ENCODE measurements at places on chromosomes 13 and 19.

DNA sequence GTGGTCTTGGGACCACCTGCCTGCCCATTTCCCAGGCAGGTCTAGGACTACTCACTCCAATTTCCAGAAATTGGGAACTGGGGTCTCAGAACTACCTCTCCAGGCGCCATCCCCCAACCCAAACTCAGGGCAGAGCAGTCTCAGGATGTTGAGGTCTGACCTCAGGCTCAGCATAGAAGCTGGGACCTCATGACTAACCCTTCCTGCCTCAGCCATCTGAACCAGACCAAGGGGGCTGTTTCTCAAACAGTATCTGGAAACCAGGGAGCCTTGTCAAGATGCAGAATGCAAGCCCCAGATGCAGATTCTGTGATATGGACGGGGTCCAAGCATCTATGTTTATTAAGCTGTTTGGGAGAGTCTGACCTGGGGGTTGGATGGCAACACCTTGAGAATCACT lies 1.3 kb downstream of the FBXW9 start:
- DNase-seq = peak; percentile 28

DNA sequence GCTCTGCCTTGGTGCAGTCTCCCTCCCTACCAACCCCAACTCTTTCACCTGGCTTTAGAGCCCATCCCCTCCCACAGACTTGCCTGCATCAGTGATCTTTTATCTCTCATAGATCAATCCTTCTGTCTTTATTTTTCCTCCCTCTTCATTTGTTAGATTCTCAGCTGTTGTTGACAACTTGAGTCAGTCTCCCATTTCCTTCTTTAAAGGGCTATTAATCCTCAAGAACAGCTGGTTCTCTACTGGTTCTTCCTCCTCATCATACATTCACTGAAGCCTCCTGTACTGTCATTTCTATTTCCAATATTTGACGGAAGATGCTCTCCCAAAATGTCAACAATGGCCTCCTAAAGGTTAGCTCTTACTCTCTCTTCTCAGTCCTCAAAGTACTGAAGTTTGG lies 408.2 kb downstream of the TBC1D4 start:
- DNase-seq = no peak

DNA sequence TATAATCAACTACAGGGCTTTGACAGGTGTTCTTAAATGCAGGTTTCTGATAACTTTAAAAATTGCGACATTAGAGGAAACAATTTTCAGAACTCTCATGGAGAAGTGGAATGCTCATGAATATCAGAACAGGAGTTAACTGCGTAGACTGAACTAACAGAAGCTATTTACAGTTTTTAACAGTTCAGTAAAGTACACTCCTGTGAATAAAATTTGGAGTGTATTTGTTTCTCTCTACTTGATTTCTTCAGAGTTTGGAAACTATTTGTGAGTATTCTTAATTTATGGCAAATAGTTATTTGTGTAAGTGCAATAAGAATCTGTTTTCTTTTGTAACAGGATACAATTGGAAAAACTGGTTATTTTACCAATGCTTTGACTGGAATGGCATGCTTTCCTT lies 114.4 kb downstream of the TNFRSF19 start:
- DNase-seq = no peak

DNA sequence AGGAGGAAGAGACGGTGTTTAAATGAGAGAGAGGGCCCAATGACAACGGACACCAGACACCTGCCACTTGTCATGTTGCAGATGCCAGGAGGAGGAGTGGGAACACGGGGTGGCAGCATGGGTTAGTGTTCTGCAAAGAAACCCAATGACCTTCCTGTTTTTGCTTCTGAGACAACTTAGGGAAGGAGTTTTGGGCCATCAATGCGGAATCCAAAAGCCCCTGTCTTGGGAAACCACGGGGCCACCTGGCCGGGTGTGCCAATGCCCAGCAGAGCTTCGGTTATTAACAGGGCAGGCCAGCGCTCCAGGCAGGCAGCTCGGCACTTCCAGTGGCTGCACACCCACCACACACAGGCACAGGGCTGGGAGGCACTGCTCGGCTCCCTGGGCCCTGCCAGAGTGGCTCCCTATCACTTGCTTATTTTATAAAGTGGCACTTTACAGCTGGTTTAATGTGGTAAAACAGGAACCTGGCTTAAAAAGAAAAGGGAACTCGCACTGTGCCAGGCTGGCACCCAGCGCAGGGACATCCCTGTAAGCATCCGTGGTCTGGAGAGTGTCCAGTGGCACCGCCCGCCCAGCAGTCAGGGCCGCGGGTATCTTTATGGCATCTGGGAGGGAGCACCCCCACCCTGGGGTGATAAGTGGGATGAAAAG lies 19.1 kb downstream of the ELL start:
- DNase-seq = no peak

DNA sequence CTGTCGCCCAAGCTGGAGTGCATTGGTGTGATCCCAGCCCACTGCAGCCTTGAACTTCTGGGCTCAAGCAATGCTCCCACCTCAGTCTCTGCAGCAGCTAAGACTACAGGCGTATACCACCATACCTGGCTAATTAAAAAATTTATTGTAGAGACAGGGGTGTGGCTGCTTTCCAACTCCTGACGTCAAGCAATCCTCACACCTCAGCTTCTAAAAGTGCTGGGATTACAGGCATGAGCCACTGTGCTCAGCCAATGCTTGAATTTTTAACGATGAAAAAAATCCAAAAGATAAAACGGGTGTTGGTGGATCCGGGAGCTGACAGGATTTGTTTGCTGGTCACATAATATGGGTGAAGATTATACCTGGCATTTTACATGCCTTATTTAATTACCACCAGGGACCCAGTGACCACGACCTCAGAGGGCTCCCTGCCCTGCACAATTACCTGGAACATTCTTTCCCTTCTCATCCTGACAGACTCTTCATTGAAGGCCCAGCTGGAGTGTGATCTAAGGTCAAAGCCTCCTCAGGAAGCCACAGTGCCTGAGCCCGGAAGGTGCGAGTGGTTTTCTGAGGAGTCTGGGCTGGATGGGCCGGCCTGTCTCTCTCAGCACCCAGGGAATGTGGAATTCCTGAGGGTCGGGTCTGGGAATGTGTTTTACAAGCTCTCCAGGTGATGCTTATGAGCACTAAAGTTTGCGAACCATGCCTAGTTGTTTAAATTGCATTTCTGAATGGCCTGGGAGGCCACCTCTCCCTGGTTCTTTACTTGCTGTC lies 193.3 kb downstream of the USP12 start:
- DNase-seq = no peak

DNA sequence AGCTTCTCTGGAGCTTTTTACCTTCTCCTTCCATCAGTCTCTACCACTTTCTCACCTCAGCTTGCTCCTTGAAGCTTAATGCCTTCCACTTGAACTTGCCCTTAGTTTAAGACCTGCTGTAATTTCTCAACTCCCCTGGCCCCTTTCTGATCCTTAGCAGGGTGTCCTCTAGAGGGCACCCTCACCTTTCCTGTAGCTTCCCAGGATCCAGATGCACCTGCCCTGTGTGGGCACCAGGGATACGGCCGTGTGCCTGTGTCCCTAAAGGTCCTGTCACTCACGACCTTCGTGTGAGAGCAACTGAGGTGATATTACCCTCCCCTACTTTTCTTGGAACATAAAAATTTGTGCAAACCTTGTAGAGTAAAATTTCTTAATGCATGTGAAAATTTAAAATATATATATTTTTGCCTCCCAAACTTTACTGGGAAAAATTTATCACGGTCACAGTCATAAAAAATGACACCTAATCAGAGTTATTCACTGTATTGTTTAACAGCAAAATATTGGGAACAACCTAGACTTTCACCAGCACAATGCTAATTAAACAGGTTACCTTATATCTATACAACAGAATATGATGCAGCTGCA lies 46.4 kb downstream of the PSG3 start:
- DNase-seq = no peak

DNA sequence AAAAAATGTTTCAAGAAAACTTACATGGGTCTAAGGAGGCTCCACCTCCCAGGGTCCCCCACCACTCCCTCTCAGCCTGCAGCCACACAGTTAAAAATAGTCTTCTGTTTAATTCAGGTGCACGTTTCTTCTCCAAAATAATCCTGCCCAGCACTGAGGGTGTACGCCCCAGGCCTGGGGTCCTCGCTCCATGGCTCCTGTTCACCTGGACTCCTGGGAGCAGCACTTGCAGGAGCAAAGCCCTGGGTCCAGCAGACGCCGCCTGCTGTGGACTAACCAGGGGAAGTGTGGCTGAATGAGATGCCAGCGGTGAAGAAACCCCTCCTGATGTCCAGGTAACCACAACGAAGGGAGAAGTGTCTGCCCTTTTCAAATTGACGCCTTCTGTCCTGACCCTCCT lies 41.3 kb upstream of the CD33 start:
- no peak for DNase-seq

DNA sequence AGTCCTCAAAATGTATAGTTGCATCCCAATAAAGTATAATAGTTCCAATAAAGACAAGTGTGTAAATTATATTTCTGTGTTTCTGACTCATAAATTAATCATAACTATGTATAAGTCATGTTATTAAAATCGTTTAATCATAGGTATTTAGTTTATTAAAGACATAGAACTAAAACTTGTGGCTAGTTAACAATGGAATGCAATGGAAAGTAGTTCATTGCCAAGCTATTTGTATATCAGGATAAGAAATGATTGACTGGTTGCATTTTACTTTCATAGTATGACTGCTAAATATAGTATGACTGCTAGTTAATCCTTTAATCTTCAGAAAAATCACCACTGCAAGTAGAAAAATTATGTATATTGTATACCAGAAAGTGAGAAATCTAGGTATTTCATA lies 16.9 kb downstream of the COG3 start:
- no peak for DNase-seq

DNA sequence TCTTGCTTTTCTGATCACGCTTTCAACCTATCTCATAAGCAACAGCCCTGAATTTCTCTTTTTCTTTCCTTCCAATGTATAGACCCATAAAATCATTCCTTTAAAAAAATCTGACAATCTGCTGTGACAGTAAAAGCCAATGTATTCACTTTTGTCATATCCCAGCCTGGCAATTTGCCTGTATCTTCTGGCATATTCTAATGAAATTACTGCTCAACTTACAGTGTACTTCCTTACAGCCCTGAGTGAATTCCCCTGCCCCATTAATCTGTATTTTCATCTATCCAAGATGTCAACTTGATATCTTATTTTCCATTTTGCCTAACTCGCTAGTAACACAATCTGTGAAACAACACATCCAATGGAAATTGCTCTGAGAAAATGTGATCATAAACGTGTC lies 18.0 kb upstream of the SERP2 start:
- DNase-seq = no peak

GRCh38 chr19:50512999-50513745 lies 541 bp downstream of the ASPDH start:
- DNase-seq = no peak

DNA sequence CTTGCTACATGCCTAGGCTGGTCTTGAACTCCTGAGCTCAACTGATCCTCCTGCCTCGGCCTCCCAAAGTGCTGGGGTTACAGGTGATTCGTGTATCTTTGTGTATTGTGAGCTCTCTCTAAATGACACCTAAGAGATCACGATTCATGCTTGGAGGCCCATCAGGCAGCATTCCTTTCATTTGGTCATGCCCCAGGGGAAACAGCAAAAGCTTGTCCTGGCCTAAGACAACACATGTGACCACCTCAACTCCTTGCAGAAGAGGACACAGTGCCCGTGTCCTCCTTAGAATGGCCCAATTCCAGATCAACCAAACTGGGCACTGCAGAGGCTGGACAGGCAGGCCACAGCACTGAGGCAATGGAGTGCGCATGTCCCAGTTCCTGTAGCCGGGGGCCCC lies 32.5 kb downstream of the ZC3H4 start:
- no peak for DNase-seq

DNA sequence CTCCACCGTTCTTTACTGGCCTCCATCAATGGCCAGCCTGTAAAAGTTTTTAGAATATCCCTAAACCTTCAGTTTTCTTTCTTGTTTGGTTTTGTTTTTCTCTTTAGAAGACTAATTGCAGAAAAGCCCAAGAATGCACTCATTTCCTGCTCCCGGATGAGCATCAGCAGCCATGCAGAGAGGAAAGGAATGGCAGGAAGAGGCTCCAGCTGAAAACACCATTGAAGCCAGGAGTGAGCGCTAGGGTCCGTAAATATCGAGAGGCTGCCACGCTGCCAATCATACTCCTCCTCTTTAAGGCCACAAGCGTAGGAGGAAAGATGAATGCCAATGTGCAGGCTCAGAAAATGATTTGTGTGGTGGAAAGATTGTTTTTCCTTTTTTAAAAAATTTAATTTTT lies 57.4 kb upstream of the UBE2L5 start:
- DNase-seq = no peak

DNA sequence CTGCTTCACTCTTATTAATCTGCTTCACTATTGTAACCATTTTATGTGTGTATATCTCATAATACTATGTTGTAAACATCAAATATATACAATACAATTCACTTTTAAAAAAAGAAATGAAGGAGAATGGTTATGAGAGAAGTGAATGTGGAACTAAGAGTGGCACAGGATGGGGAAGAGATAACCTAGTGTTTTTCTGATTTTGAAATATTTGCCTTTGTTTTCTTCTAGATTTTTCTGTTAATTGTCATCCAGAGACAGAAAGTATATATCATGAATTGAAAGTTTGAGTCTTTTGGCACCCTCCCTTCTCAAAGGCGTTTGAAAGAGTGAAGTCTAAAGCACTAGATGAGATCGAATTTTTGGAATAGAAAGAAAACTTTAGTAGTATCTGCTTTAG lies 2.8 kb downstream of the DNAJC3 start:
- DNase-seq = no peak

- DNase-seq = no peak
Measured at GRCh38 chr13:46640843-46641242, 87.9 kb downstream of the LRCH1 start.

- DNase-seq = no peak
Measured at GRCh38 chr13:75839406-75839805, 203.3 kb downstream of the LMO7 start.

- DNase-seq = no peak
Measured at GRCh38 chr13:48004201-48004600, 3.1 kb upstream of the SUCLA2 start.

DNA sequence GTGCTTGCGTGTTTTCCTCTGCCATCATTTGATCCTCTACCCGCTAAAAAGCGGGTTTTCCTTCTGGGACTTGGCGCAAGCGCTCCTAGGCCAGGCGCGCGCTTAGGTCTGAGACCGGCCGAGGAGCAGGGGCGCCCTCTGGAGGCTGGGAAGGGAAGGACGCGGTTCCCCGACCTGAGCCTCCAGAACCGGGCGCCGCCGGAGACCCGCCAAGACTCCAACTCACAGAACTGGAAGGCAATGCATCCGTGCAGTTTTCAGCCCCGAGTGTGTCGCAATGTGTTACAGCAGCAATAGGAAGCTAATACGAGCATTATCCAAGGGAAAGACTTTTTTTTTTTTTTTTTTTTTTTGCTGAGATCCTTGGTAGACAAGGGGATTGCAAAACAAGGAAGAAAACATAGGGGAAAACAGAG lies 190.9 kb downstream of the COL4A1 start:
- DNase-seq = peak; percentile 78

- no peak for DNase-seq
Measured at GRCh38 chr13:102907016-102907756, 61.4 kb downstream of the ERCC5 start.

DNA sequence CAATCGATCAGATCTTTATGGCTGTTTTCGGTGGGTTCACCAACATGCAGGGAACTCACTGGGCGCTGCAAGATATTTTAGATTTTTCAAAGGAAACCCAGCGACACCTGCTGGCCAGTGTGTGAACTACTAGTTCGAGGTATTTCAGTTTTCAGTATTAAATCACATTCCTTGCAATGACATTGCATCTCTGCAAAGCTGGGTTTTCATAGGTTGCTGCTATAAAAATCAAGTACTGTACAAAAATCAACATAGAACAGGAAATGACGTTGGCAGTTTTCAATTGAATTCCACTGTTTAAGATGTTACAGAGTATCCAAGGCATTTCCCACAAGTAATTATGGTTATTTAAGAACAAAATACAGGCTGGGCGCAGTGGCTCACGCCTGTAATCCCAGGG lies 17.6 kb downstream of the LIG1 start:
- DNase-seq = peak; percentile 76

Measured in liver (tissue), 10 donors.